ENCODE measurements at places on chromosomes 1 and 21.
A peak's percentile ranks its signal among the peaks of the same experiment; 100 is the strongest.

DNA sequence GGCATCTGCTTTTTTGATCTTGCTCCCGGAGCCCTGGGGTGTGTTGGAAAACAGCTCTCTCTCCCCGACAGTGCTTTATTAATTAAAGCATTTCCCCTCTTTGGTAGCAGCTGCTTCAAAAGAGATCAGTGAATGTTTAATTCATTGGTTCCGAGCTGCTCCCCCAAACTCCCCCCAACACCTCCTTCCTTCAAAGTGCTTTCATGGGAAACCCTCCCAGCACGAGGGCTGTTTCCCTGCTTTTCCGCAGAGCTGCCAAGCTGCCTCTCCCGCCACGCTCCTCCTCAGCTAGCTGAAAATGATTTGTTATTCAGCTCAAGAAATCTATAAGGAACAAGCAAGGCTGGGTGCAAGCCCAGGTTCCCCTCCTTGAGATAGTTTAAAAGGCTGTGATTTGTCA is 40.0 kb upstream of the DISP3 start:
- DNase-seq: no peak

GRCh38 chr1:104726917-104727316 is 977.2 kb downstream of the AMY1C start:
- DNase-seq: no peak

DNA sequence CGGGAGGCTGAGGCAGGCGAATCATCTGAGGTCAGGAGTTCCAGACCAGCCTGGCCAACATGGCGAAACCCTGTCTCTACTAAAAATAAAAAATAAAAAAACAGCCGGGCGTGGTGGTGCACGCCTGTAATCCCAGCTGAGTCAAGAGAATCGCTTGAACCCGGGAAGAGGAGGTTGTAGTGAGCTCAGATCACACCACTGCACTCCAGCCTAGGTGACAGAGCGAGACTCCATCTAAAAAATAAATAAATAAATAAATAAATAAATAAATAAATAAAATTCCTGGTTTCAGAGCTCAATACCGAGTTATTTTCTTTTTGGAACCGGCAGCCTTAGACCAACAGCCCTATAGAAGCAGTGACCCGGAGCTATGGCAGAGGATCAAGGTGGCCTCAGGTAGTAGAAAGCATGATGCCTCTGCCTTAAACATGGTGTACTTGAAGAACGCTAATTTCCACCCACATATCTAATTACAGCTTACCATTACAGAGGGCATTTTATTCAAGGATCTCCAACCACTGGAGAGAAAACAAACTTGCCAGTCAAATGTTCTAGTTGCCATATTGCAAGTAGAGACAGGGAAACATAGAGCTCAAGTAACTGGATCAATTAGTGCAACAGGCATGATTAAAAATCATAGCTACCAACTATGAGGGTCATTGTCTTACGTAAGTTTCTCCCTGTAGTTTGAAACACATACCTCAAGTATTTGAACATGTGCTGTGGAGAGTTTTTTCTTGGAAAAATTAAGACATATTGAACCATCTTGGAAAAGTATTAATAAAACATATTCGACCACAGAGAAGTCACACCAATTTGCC is 2.0 kb upstream of the ENAH start:
- no peak for DNase-seq

DNA sequence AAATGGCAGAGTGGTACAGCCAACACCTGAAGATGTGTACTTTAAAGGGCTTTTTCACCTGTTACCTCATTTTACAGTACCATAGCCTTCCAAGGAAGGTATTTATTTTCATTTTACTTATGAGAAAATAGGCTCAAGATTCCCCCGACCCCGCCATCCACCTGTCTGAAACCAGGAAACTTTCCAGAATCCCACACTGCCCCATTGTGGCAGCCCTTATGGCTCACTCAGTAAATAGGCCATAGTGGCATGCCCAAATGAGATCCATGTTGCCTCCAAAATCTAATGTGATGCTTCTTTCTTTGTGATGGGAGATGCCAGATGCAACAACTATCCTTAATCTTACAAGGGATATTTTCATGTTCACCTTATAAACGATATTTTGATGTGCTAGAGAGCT is 97.8 kb downstream of the EBNA1BP2 start:
- DNase-seq: no peak

- DNase-seq: peak; percentile 15
These were observed 708 bp upstream of the ZNF362 start for GRCh38 chr1:33255347-33256220.

DNA sequence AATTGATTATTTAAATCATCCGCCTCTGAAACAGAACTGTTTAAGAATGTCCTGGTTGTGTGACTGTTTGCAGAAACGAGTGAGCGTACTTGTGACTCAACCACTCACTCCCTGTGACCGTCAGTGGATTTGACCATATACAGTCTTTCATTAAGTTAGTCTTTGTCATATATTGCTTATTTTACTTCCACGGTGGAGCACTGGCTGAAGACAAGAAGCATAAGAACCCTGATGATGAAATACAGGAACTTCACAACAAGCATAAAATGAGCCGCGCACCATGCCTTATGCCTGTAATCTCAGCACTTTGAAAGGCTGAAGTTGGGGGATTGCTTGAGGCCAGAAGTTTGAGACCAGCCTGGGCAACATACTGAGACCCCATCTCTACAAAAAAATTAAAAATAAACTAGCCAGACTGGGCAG is 194.0 kb downstream of the TOMM20 start:
- no peak for DNase-seq

DNA sequence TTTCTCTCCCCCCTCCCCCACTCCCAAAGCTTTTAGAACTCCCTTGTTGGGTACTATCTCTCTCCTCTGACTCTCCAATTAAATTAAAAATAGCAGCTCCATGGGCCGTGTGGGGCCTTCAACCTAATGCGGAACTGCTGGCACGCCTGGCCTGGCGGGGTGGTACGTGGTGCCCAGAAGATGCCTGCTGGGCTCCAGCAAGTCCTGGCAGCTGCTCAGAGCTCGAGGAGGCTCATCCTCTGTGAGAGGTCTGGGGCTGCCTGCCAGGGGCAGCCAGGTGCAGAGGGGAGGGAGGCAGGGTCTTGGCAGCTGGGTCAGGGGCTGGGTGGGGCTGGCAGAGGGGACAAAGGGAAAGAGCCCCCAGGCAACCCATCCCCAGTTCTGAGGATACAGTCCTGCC is 74.4 kb downstream of the ACTL8 start:
- no peak for DNase-seq

All from stimulated activated CD4-positive, alpha-beta T cell treated with anti-CD3 and anti-CD28 coated beads, Interleukin-2, amount 100 ng/mL, for 4 hours (primary cell).